ENCODE measurements at places on chromosomes 1 and 21. TPM values are rescaled to one million over a fixed set of nuclear protein-coding genes. Genes with fewer than 3 reads are reported as not detected.

GRCh38 chr1:10920063-10920626, 92.3 kb upstream of the TARDBP start:
- no peak for ATAC-seq

LCA5L gene
- 2.0 TPM for total RNA-seq

DNA sequence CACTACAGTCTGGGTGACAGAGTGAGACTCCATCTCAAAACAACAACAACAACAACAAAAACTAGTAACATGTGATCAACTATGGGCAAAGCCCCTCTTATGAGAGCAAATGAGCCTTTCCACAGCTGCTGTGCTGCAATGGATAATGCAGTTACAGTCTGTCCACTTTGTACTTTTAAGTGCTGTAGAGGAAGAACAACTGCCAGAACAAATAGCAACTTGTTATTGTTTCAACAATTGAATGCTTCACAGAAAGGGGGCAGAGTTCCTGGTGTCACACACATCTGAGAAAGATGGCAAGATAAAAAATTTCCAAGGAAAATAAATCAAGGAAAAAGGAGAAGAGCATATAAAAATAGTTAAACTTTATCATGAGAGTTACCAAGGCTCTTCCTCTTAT, 243.6 kb upstream of the DMRTA2 start:
- no peak for ATAC-seq

FBXO2 gene
- 3.0 TPM for total RNA-seq
